ENCODE measurements at places on chromosomes 6 and 20.

GRCh38 chr6:167513778-167514177, 188.9 kb downstream of the TTLL2 start:
- no peak for DNase-seq

DNA sequence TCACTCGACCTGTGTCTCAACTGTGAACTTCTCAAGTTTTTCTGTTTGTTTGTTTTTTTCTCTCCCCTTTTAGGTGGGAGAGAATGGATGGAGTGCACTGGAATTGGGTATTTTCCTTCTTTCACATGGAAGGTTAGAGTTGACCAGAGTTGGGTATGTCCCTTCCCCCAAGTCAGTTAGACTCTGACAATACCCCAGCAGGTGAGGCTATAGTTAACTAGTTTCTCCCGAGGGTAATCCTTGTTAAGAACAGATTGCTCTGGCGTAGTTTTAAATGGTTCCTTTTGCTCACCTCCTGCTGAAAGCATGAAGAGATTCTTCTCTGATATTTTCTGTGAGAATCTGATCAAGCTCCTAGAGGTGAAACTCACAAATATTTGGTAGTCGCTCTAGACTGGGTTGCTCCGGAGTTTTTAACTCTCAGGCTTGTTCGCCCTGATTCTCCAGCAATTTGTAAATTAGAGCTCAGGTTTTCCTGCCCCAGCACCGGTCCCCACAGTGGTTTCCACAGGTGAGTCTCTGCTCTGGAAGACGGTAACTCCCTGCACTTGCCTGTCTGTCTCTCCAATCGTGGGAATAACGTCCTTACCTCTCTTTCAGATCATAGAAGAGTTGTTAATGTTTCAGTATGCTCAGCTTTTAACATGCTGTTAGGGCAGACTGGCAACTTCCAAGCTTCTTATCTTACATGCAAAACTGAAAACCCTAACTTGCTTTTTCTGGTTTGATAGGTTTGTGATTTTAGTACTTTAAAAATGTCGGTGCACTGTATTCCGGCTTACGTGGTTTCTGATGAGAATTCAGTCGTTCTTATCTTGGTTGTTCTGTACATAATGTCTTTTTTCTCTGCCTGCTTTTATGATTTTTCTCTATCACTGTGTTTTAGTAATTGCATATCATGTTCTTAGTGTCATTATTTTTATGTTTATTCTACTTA, 111.2 kb upstream of the HIVEP1 start:
- no peak for DNase-seq

DNA sequence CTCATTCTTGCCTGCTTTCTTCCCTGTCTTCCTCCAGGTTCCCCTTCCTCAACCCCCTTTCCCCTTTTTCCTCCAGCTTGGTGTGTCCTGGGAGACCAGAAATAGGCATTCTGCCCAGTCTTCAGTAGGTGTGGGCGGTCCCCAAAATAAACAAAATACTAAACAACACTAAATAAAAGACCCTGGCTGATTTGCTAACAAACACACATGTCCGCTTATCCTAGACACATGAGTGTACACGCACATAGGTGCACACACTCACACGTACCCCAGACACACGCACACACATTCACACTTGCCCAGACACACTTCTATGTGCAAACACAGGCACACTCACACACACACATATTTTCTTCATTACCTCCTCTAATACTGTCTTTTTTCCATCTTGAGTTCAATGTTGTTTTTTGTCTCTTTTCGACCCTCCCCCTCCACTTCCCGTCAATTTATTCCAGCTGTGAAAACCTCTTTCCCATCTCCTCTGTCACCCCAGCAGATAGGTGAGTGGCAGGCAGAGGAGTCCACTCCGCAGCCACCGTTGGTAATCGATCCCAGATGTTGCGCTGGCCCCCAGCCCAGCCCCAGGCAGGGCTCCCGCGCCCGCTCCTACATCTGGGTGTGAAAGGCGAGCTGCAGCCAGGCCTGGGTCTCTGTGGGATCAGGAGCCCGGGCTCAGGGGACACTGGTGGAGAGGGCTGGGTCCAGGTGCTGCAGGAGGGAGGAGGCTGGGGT, 56.9 kb upstream of the FOXP4 start:
- peak; percentile 89 for DNase-seq

GRCh38 chr6:138509371-138509770, 10.1 kb upstream of the NHSL1 start:
- DNase-seq = peak; percentile 39

GRCh38 chr6:152323376-152323775, 313.8 kb downstream of the SYNE1 start:
- DNase-seq = no peak

DNA sequence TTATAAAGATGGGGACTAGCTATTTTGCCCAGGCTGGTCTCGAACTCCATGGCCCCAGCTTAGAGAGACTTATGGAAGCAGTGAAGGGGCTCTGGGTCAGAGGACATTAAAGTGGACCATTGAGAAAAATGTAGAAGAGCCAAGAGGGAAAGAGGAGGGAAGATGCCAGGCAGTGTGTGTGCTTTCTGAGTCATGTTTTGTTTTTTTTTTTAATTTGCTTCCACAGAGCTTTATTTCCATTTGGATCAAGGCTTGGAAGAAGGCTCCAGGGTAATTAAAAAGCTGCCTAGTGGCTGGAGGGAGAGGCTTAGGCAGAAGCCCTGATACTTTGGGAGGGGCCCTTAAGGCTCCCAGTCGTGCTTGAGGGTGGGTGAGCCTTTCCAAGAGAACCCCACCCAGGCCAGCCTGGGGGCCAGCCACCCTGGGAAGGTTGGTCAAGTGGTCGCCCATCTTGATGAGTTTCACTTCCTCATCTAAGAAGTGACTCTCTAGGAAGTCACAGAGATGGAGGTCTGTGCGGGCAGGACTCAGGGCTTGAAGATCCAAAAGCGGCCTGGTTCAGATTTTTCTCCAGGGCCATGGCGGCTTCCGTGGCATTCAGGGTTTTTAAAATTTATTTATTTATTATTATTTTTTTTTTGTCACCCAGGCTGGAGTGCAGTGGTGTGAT, 3.0 kb upstream of the ZNF335 start:
- DNase-seq = no peak

- peak; percentile 59 for DNase-seq
Measured at GRCh38 chr6:31829633-31830283, 2.2 kb downstream of the HSPA1B start.

GRCh38 chr6:29750709-29751108, 27.5 kb downstream of the HLA-F start:
- DNase-seq = no peak

DNA sequence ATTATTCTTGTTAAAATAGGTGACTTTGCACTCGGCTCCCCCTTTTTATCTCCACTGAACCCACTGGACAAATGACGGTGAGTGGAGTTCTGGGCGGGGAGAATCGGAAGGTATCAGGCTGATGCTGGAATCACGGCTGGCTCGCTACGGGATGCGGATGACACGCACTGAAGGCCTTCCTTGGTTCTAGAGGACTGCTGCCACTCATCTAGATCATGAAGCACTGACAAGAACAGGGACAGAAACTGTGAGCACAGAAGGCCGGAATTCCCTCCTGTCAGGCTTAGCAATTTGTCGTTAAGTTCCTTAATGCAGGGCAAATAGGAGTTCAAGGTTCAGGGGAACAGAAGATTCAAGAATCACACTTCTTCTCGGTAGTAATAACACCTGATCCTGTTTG, 89.9 kb upstream of the MPC1 start:
- DNase-seq = no peak

All from fibroblast of skin of right quadriceps (primary cell).